ENCODE measurements at places on chromosomes 4 and X. TPM values are rescaled to one million over a fixed set of nuclear protein-coding genes. Genes with fewer than 3 reads are reported as not detected.

DNA sequence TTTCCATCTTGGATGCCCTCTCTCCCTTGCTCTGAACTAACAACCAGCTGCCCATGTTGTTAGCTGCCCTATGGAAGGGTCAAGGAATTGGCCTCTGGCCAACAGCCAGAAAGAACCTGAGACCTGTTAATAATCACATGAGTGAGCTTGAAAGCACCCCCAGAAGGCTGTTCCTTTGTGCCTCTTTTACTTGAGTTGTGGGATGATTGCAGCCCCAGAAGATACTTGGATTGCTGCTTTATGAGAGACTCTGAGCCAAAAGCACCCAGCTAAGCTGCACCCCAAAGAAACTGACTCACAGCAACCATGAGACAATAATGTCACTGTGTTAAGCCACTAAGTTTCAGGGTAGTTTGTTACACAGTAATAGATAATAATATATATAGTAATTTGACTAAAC lies 73.3 kb downstream of the FRYL start:
- no peak for DNase-seq
- no peaks in the 10 kb centered on the region for H3K36me3 ChIP-seq

Gene RBM47
- 8.7 TPM for total RNA-seq

- H3K4me1 ChIP-seq = no peaks in the 10 kb centered on the region
- no peak overlapping the region for H3K4me3 ChIP-seq
- DNase-seq = no peak
- H3K27ac ChIP-seq = no peak overlapping the region
- H3K27me3 ChIP-seq = no peaks in the 10 kb centered on the region
Measured at GRCh38 chr4:152090543-152090942, 329.7 kb upstream of the GATB start.

GRCh38 chr4:137310593-137311490 lies 221.5 kb downstream of the PCDH18 start:
- H3K27me3 ChIP-seq = no peaks in the 10 kb centered on the region
- no peak overlapping the region for H3K27ac ChIP-seq
- no peaks in the 10 kb centered on the region for H3K36me3 ChIP-seq

Gene ARAP2
- total RNA-seq = 0.84 TPM

GRCh38 chr4:35182451-35182850 lies 1061.9 kb downstream of the ARAP2 start:
- H3K27me3 ChIP-seq = no peaks in the 10 kb centered on the region
- no peaks in the 10 kb centered on the region for H3K4me1 ChIP-seq
- no peak overlapping the region for H3K4me3 ChIP-seq
- no peak for DNase-seq
- no peaks in the 10 kb centered on the region for H3K36me3 ChIP-seq
- H3K27ac ChIP-seq = no peak overlapping the region
